ENCODE measurements at places on chromosomes 1 and 21.

DNA sequence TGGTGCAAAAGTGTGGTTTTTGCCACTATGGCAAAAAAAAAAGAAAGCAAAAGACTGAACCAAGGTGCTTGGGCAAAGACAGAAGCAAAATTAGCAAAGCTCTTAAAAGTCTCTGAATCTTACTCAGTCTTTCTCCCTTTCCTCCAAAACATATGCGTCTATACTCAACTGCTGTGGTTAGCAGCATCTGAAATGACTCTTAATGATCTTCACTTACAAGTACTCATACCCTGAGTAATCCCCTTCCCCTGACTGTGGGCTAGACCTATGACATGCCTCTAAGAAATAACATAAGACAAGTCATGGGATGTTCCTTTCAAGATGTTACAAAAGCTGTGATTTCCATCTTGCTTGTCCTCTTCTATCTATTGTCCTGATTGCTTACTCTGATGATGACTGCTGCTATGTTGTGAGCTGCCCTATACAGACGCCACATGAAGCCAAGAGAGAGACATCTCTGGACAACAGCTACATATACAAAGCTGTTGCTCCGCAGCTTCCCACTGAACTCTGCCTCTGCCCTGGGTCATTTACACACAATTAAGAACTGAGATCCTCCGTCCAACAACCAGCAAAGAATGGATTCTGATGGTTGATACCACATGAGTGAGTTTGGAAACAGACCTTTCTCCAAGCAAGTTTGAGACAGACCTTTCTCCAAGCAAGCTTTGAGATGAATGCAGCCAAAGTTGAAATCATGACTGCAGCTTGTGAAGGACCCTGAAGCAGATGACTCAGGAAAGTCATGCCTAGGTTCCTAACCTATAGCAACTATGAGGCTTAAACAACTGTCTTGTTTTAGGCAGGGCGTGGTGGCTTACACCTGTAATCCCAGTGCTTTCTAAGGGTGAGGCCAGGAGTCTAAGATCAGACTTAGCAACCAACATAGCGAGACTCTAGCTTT is 55.2 kb downstream of the PUM1 start:
- no peak for DNase-seq

GRCh38 chr1:38805036-38805435 is 54.5 kb downstream of the RRAGC start:
- no peak for DNase-seq

DNA sequence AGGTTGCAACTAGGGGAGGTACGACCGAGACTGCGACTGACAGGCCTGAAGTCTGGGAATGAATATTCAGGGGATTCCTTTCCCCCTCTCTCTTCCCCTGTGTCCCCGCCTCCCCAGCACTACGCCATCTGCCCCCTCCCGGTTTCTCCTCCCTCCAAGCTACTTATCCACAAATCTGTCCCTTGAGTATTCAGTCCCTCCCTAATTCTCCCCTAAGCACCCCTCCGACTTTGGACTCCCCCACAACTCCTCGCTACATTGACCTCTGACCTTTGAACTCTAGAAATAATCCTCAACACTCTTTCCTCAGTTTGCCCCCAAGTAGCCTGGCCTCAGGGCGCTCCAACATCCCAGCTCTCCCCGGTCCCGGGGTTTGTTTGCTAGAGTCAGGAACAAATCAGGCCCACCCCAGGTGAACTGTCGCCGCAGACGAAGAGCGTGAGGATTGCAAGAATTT is 393 bp downstream of the LYSMD1 start:
- no peak for DNase-seq

GRCh38 chr1:215643592-215644321 is 76.7 kb downstream of the KCTD3 start:
- DNase-seq, result no peak
